Activated T-helper 1 cell treated with anti-CD3 and anti-CD28 coated beads, Interleukin-12 subunit alpha, Interleukin-12 subunit beta, Interleukin-2, Interleukin-4 antibody, amounts not matched to agents 30 ng/mL and 10 ng/mL and 1 ng/mL, durations not matched to agents 14 hours and 24 hours and 36 hours (primary cell): ENCODE measurements at places on chromosomes 11 and 22.
A peak's percentile ranks its signal among the peaks of the same experiment; 100 is the strongest.

- H3K36me3 ChIP-seq, result no peaks in the 10 kb centered on the region
- H3K27me3 ChIP-seq, result peaks cover 20% of the 10 kb centered on the region
- DNase-seq, result no peak
- no peak overlapping the region for H3K4me3 ChIP-seq
Observed at GRCh38 chr11:115654792-115655191, 150.6 kb upstream of the CADM1 start.

- H3K4me1 ChIP-seq, result peaks cover 67% of the 10 kb centered on the region
- peak overlapping the region; percentile 84 for H3K4me3 ChIP-seq
- peak overlapping the region; percentile 83 for H3K27ac ChIP-seq
- H3K36me3 ChIP-seq, result peaks cover 4% of the 10 kb centered on the region
- H3K27me3 ChIP-seq, result no peaks in the 10 kb centered on the region
- DNase-seq, result no peak
Observed at GRCh38 chr22:40531951-40532900, 104.3 kb downstream of the MRTFA start.

DNA sequence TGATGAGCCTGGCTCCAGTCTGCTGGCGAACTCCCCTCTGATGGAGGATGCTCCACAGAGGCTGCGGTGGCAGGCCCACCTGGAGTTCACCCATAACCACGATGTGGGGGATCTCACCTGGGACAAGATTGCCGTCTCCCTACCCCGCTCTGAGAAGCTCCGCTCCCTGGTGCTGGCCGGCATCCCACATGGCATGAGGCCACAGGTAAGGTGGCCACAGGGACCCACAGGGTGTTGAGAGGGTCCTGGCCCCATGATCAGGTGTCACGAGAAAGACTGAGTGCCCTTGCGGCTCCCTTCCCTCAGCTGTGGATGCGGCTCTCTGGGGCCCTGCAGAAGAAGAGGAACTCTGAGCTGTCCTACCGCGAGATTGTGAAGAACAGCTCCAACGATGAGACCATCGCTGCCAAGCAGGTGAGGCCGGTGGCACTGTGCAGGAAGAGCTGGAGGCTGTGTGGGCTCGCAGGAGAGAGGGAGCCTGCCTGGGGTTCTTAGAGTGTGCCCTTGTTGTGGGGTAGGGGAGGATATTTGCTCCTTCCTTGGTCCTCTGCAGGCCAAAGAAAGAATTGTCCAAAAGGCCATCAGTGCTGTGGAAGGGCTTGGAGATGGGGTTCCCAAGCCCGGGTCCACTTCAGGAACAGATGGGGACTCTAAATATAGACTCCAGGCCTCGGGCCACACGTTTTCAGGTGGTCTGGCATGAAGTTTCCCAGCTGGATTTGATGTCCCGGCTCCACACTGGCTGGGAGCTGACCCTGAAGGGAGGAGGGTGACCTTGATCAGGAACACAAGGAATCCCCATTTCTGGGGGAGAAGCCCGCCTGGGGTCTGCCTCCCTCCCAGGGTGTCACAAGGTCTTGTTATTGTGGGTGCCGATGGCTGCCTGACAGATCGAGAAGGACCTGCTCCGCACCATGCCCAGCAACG is 34.1 kb downstream of the SGSM3 start:
- H3K27me3 ChIP-seq, result no peaks in the 10 kb centered on the region
- DNase-seq, result no peak
- H3K36me3 ChIP-seq, result peaks cover 31% of the 10 kb centered on the region
- H3K27ac ChIP-seq, result no peak overlapping the region

DNA sequence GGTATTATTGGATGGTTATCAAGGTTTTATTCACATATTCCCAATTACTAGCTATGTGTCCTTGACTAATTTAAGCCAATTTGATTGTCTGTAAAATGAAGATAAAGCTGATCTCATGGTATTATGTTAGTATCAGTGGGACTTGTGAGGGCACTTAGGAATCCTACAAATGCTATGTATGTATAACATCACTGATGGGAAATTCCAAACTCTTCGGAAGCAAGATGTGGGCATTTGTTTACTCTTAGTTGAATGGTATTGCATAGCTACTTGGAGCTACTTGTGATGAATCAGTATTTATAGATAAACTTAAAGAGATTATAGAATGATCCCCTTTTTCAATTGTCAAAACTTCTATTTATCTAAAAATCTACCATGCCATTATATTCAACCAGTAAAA is 239.9 kb downstream of the CNTN5 start:
- H3K27ac ChIP-seq, result no peak overlapping the region
- H3K27me3 ChIP-seq, result no peaks in the 10 kb centered on the region
- DNase-seq, result no peak
- H3K4me3 ChIP-seq, result no peak overlapping the region

DNA sequence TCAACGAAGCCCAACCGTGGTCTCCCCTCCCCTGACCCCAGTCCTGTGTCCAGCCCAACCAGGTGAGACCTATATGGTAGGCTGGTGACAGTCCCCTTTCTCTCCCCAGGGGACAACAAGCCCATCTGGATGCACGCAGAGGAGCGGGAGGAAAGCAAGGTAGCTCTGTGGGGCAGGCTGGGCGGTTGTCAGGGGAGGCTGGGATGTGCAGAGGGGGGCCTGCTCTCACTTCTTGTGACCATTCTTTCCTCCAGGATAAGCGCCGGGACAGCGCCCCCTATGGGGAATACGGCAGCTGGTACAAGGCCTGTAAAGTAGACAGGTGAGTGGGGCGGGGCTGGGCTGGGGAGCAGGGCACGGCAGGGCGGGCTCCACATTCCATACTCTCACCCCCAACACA is 3.5 kb upstream of the RAB1B start:
- H3K27me3 ChIP-seq, result peaks cover 2% of the 10 kb centered on the region
- DNase-seq, result no peak
- H3K27ac ChIP-seq, result no peak overlapping the region
- H3K4me3 ChIP-seq, result no peak overlapping the region
- H3K4me1 ChIP-seq, result peaks cover 20% of the 10 kb centered on the region

DNA sequence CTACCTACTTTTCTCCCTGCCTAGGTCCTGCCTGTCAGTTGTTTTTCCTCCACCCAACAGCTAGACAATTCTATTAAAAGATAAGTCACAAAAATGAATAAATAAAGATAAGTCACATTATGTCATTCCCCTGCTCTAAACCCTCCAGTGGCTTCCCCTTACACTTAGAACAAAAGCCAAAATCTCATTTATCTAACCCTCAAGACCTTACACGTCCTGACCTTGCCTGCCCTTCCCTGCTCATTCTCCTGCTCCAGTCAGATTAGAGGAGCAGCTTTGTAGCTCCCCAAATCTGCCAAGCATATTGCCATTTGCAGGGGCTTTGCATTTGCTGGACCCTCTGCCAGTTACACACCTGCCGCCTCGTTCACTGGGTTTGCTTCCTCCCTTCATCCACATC is 16.7 kb downstream of the KREMEN1 start:
- H3K27me3 ChIP-seq, result peaks cover 10% of the 10 kb centered on the region
- DNase-seq, result no peak
- no peaks in the 10 kb centered on the region for H3K4me1 ChIP-seq
- H3K36me3 ChIP-seq, result no peaks in the 10 kb centered on the region

DNA sequence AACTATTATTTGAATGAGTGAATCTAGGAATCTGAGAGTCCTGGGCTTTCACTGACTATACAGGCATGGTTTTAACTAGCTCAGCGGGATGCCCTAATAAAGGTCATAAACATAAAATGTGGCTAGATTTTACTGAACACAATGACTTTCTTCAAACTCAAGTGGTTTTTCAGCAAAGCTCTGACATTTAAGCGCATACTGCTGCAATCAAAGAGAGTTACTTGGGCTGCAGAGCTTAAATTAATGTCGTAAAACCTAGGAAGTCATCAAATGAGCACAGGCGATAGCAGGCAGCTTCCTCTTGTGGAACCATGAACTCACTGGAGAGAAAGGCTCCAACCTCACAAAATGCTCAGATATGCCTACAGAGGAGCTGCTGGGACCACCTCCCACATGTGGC is 6.7 kb downstream of the CSNK2A3 start:
- no peak overlapping the region for H3K4me3 ChIP-seq
- no peaks in the 10 kb centered on the region for H3K27me3 ChIP-seq
- no peak overlapping the region for H3K27ac ChIP-seq
- DNase-seq, result no peak

GRCh38 chr22:44446483-44446882 is 51.5 kb downstream of the RTL6 start:
- H3K27ac ChIP-seq, result no peak overlapping the region
- no peak for DNase-seq
- H3K27me3 ChIP-seq, result peaks cover under 1% of the 10 kb centered on the region
- peaks cover 2% of the 10 kb centered on the region for H3K36me3 ChIP-seq
- no peak overlapping the region for H3K4me3 ChIP-seq

DNA sequence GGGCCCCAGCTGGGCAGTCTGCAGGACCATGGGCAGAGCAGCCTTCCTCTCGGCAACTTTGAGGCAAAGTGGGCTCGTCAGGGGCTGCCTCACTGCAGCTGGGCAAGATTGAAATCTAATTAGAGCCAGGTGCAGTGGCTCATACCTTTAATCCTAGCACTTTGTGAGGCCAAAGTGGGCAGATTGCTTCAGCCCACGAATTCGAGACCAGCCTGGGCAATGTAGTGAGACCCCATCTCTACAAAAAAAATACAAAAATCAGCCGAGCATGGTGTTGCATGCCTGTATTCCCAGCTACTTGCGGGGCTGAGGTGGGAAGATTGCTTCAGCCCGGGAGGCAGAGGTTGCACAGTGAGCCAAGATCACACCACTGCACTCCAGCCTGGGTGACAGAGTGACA is 34.2 kb downstream of the ARHGAP8 start:
- no peak for DNase-seq
- H3K4me3 ChIP-seq, result no peak overlapping the region
- H3K36me3 ChIP-seq, result no peaks in the 10 kb centered on the region
- no peaks in the 10 kb centered on the region for H3K4me1 ChIP-seq
- no peak overlapping the region for H3K27ac ChIP-seq

DNA sequence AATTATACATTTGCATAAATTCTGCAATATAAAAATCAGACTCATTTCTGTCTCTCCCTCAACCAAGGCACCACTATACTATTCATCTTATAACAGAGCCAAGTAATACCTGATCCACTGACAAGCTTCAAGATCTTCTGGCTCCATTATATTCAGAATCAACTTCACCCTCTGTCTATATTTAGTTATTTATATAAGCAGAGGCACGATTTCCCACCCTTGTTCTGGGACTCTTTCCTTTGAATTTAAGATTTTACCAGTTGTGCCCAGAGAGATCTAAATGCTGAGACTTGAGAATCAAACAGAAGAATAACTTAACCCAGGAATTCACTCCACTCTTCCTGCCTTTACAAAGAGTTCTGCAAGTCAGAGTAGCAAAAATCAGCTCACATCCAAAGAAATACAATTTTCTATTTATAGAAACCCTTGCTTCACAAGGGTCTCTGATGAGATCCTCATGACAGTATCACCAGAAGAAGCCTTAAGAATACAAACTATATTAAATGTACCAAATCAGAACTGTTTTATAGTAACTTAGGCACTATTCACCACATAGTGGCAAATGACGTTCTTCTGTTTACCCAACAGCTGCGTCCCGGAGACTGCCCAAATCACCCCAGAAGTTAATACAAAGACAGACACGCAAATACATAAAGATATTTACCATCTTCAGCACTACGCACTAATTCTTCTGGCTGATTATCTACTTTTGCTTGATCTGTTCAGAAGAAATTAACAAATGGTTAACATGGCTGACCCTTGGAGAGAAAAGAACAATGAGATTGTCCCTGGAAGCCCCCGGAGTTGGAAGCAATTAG is 32.3 kb upstream of the CCDC89 start:
- DNase-seq, result no peak
- H3K27me3 ChIP-seq, result peaks cover 6% of the 10 kb centered on the region
- no peak overlapping the region for H3K27ac ChIP-seq
- peaks cover 35% of the 10 kb centered on the region for H3K36me3 ChIP-seq
- no peak overlapping the region for H3K4me3 ChIP-seq

- DNase-seq, result peak; percentile 74
- H3K27me3 ChIP-seq, result no peaks in the 10 kb centered on the region
- peaks cover 98% of the 10 kb centered on the region for H3K4me1 ChIP-seq
- H3K4me3 ChIP-seq, result peak overlapping the region; percentile 82
Observed at GRCh38 chr11:123454060-123454651, 24.1 kb downstream of the GRAMD1B start.

DNA sequence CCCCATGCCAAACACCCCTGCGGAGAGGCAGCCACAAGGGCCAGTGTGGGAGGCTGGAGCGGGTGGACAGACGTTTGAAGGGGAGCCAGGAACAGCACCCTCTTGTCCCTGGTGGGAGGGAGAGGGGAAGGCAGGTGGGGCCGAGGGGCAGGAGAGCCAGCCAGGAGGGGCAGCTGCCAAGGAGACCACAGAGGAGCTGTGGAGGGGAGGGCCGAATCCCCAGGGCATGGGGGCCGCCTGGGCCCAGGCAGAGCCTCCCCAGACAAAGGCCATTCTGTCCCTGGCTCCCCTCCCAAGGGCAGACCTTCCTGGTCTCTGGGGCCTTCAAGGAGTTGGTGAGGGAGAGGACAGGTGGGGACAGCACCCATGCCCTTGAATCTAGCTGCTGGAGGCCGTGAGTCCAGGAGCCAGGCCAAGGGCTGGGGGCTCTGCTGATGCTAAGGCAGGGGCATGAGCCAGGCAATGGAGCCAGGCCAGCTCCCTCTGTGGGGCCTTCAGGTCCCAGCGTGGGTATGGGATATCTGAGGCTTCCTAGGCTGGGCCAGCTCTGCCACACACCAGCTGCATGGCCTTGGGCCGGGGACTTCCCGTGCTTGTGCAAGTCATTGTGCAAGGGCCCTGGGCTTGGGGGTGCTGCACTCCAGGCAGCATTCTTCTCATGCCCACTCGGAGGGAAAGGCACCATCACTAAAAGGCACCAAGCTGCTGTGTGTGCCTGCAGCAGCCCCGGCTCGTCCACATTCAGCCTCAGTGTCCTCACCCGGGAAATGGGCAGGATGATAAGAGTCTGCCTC is 11.4 kb downstream of the EMID1 start:
- H3K27ac ChIP-seq, result no peak overlapping the region
- DNase-seq, result no peak
- peaks cover 11% of the 10 kb centered on the region for H3K27me3 ChIP-seq
- no peaks in the 10 kb centered on the region for H3K36me3 ChIP-seq
- no peaks in the 10 kb centered on the region for H3K4me1 ChIP-seq
- no peak overlapping the region for H3K4me3 ChIP-seq

- no peaks in the 10 kb centered on the region for H3K27me3 ChIP-seq
- DNase-seq, result no peak
- H3K4me1 ChIP-seq, result no peaks in the 10 kb centered on the region
- H3K36me3 ChIP-seq, result no peaks in the 10 kb centered on the region
- no peak overlapping the region for H3K4me3 ChIP-seq
Observed at GRCh38 chr11:41237382-41237781, 222.1 kb downstream of the LRRC4C start.
